ENCODE measurements at places on chromosomes 7 and 10.

GRCh38 chr7:137881607-137882260 is 35.0 kb upstream of the DGKI start:
- DNase-seq = no peak

GRCh38 chr7:84317536-84317935 is 122.9 kb upstream of the SEMA3A start:
- no peak for DNase-seq

DNA sequence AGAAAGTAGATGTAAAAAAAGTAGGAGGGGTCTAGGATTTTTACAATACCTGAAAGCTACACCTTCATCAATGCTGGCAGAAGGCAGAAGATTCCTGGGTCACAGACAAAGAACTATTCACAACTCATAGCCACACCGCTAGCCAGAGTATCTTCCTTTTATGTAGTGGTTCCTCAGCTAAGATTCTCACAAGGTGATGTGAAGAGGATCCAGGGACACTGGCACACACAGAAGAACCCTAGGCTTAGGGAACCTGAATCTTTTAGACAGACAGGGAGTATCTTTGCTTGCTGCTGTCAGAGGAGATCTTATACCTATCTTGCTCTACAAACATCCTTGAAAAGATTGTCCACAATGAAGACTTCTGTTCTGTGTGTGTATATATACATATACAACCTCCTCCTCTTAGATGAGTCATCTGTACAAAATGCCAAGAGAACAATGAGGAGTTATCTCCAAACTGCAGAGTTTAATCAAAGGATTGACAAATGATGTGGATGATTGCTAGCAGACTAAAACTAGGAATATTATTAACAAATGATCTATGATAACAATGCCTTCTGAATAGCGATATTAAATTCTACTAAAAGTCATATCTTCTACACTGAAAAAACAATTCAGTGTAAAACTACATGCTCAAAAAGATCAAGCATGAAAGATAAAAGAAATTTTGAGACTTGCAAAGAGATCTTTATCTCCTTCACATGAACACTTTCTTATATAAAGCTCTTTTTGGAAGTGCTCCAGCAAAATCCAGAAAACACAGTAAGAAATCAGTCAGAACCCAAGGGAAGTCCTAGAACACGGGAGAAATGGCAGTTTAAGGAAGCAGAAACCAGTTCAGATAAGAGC is 409.3 kb downstream of the PARD3 start:
- DNase-seq = no peak

GRCh38 chr7:127713006-127713405 is 61.0 kb downstream of the SND1 start:
- no peak for DNase-seq

GRCh38 chr7:26454180-26454579 is 162.5 kb downstream of the SNX10 start:
- DNase-seq = no peak

DNA sequence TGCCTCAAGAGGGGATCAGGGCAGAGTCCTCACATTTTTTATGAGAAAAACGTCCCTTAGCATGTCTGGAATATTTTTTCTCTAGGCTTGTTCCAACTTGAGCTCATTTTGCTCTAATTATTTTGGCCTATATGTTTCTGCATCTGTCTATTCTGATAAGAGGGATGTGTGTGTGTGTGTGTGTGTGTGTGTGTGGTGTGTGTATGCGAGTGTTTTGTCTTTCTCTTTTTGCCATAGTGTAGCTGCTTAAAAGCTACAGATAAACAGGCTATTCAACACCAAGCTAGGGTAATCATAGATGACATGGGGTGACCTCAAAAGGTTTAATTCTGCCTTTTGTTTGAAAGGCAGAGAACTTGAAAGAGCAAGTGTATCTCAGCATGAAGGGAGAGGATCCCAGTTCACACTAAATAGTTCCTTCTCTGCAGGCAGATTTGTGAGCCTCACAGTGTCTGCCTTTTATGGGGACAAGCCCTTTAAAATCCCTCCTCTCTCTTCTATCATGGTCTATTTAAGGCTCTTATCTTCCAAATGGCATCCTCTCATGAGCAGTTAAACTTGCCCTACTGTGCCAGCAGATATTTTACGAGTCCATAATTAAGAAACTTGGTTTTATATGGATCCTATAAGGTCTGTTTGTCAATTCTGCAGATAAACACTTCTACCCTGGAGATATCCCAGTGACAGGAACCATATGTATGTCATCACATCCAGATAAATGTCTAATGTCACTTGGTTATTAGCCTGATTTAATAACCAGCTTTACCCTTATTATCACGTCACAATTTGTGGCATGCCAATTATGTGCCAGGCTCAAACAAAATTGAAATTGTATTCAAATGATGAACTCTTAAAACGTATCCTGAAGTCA is 202.9 kb upstream of the MTPN start:
- DNase-seq = no peak

DNA sequence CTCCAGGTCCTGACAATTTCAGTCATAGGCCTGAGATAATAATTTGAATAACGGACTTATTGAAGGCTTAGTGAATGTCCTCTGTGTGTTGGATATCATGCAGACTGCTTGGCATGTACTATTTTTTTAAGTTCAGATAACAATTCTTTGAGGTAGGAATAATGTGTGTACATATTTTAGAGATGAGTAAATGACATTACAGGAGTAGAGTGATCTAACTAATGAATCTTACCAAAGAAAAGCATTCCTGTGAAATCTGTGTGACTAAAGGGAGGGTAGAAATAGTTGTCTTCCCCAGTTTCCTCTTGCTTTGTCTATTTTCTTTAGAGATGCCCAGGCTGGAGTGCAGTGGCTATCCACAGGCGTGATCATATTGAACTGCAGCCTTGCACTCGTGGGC is 391.8 kb upstream of the ETV1 start:
- no peak for DNase-seq

DNA sequence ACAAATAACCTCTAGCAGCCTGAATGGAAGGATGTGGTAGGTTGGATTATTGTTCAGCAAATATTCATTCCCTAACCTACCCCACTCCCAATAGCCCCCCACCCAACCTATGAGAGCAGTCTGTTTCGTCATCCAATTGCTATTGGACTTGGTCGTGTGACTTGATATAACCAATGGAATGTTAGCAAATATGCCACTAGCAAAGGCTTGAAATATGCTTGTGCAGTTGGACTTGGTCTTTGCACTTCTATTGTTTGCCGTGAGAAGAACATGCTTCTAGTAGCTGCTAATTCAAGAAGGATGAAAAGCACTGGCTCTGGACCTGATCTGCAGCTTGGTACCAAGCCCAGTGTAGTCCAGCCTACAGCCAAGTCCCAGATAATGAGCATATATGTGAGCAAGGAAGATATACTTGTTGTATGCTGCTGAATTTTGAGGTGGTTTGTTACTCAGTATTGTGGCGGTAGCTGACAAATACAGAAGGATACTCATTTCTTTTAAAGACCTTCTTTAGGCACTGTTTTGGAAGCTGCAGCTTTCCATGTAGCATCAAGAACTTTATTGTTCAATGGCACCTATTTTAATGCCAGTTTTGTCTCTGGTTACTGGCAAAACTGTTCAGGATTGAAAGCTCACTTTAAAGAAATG is 180.4 kb downstream of the EXOC4 start:
- DNase-seq = no peak
